Tongue (tissue), 3 donors: ENCODE measurements at places on chromosomes 13 and 19. TPM values are rescaled to one million over a fixed set of nuclear protein-coding genes. Genes with fewer than 3 reads are reported as not detected.

DNA sequence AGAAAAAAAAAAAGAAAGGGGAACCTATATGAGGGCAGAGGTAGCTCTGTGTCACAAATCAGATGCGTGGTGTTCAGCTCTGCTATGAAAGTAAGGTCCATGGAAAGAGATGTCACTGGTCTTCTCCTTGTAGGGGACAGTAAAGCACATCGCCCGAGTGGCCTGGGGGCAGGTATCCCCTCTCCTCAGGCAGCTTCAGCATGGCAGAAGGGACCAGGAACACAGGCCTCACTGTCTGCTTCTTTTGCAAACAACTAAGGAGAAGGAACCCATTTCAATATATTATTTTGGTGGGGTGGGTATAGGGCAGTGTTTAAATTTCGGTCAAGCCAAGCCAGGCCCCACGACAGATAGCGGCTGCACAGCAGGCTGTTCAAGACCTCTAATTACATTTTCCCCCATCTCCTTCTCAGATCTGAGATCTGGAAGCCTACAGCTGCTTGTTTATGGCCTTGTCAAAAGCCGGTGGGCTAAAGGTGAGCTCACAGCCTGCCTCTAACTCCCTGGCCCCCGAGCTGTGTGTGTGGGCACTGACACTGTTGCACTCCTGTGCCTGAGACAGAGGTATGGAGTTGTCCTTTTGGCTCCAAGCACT lies 72.8 kb downstream of the HSPH1 start:
- peak; percentile 20 for DNase-seq

Gene TSHZ3
- total RNA-seq = 9.5 TPM

- DNase-seq = no peak
Observed at GRCh38 chr19:18290302-18291018, 9.0 kb upstream of the JUND start.

GRCh38 chr19:46000491-46001246 lies 5.4 kb downstream of the CCDC61 start:
- DNase-seq = no peak

DNA sequence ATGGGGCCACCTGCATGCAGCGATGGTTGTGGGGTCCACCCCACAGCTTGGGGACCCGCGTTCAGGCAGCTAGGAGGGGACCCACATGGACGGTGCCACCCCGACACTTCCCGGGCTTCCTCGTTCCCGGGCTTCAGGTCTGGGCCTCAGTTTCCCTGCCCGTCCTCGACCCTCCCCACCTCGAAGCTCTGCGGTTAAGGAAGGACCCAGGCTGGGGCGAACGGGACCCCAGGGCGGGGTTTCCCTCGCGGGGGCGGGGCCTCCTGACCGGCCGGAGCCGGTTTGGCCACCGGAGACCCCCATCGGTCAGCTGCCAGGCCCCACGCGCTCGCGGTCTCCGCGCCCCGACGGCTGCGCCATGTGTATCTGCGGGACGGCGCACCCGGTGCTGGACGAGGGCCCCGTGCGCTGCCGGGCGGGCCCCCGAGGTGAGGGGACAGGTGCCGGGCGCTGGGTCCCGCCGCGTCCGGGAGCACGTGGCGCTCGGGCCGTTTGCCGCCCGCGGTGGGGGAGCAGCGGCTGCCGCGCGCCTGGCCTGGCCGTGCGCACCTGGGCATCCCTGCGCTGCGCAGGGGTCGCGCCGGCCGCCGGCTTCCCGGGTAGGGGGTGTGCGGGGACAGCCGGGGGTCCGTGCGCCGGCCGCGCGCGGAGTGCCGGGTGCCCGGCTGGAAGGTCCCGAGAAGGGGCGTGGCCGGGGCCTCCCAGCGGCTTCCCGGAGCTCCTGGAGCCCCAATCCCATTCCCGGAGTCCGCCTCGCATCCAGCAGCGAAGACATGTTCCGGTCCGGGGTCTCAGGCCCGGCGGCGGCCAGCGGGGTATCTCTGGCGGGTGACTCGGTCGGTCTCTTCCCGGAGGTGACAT lies 4.2 kb downstream of the ARHGAP45 start:
- DNase-seq = no peak
